GDM1 (cell line): ENCODE measurements at places on chromosomes 7 and 10.
A peak's percentile ranks its signal among the peaks of the same experiment; 100 is the strongest.

DNA sequence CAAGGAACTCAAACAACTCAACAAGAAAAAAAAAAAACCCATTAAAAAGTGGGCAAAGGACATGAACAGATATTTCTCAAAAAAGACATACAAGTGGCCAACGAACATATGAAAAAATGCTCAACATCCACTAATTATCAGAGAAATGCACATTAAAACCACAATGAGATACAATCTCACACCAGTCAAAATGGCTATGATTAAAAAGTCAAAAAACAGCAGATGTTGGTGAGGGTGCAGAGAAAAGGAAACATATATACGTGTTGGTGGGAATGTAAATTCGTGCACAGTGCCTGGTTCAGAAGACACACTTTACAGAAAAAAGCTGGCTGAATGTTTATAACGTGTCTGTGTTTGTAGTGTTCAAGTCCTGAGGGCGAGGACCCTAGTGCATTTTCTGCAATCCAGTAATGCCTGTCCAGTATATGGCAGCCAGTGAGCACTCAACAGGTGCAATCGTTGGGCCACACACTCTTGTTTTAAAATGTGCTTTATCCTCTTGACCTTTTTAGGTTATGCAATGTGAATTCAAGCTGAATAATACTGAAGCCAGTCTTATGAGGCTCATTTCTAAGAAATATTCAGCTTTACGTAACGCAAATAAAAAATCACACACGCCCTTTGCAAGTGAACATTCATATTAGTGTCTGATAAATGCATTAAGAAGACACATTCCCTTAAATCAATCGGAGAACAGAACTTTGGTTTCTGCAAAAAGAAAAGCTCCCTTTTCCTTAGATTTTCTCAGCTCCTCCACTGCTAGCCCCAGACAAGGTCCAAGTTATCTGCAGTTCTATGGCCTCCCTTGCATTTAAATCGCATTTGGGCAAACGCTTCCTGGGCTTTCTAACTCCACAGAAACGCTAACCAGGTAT lies 813 bp upstream of the MTURN start:
- no peak for DNase-seq

- DNase-seq: peak; percentile 54
These were observed 98.2 kb downstream of the ANLN start for GRCh38 chr7:36487756-36488336.

- no peak for DNase-seq
These were observed 40.5 kb upstream of the PRKAR1B start for GRCh38 chr7:767580-767940.

DNA sequence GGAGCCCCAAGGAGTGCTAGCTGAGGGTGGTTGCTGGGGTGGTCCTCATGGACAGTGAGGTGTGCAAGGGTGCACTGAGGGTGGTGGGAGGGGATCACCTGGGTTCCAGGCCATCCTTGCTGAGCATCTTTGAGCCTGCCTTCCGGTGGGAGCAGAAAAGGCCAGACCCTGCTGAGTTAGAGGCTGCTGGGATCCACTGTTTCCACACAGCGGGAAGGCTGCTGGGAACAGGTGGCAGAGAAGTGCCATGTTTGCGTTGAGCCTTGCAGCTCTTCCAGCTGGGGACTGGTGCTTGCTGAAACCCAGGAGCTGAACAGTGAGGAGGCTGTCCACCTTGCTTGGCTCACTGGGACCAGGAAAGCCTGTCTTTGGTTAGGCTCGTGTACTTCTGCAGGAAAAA lies 34.9 kb downstream of the PRF1 start:
- DNase-seq: no peak

- no peak for DNase-seq
These were observed 189.8 kb upstream of the SEMA3A start for GRCh38 chr7:84384417-84384816.

DNA sequence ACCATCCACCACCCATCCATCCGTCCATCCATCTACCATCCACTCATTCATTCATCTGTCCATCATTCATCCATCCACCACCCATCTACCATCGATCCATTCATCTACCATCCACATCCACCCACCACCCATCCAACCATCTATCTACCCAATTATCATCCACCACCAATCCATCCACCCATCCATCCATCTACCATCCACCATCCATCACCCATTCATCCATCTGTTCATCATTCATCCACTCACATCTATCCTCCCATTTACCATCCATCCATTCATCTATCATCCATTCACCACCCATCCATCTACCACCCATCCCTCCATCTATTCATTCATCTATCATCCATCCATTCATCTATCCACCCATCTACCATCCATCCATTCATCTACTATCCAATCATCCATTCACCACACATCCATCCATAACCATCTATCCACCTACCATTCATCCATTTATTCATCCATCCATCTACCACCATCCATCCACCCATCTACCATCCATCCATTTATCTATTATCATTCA lies 188.8 kb downstream of the JCAD start:
- no peak for DNase-seq

- DNase-seq: no peak
These were observed 441.9 kb upstream of the LRRTM3 start for GRCh38 chr10:66483966-66484365.

DNA sequence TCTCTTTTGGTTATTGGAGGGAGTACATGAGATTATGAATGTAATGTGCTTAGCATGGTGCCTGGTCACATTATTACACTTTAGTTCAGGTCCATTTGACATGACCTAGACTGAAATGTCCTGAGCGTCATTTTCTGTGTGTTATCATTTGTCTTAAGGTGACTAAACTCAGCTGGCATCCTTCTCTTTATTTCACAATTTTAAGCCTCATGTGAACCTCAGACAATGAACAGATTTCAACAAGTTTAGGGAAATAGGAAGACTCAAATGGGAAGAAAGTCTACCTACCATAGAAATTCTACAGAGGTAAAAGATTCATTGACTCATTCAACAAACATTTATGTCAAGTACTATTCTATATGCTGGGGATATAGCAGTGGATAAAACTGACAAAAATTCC lies 70.2 kb upstream of the EXOC6 start:
- no peak for DNase-seq

- no peak for DNase-seq
These were observed 227.4 kb downstream of the RAB11FIP2 start for GRCh38 chr10:117819304-117819703.

DNA sequence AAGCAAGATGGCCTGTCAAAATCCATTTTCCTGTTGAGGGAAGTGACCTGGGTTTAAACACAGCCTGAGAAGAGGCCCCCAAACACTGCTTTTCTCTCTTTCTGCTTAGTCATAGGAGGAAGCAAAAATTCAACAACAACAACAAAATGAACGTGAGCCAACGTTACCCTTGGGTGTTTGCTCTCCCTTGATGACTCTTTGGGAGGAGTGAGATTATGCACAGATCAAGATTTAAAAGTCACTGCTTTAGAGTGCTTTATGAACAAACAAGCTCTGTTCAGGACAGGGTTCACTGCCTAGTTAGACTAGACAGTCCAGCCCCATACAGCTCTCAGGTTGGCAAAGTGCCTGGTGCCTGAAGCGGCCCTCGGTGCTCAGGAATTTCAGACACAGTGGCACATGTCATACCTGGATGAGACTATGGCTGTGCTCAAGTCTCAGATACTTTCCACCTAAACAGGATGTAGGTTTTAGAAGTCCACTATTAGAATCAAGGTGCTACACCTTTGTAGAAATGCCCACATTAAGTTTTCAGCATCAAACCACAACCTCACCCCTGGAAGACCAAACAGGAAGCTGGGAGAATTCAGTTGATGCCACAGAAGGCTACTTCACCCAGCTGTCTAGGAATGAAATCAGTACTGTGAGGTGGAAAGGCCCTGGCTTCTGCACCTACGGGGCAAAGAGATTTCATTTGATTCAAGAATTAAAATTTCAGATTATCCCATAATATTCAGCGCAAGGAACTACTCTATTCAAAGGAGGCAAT lies 38.7 kb downstream of the DENND11 start:
- DNase-seq: no peak

DNA sequence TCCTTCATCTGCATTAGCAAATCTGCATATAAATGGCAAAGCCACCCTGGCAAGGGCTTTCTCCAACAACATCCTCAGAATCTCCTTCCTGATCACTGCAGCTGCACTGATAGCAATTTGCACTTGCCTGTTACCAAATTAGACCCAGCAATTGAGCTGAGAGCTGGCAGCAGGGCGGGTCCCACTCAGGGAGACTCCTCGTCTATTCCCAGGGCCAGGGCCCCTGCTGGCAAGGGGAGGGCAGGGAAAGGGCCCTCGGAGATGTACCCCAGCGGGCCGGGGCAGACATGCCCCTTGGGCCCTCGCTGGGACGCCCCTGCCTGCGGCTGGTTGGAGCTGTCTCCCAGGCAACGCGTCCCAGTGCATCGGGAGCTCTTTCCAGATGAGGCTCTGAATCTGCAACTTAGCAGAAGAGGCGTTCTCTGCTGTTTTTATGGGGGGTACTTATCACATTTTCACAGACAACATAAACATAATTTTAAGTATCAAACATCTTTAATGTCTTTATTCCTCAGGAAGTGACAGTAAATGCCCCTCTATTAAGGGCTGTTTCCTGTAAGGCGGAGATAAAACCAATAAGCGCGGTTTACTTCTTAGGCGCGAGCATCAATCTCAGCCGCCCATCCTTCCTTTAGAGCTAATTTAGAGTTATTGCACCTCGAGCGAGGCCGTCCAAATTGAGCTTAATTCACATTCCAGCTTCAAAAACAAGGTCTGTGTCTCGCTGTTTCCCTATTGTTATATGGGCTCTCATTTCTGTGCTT lies 249.0 kb upstream of the PPP2R2D start:
- no peak for DNase-seq
